Stimulated activated CD4-positive, alpha-beta T cell treated with anti-CD3 and anti-CD28 coated beads, Interleukin-12 subunit alpha, Interleukin-12 subunit beta, amount 100 ng/mL, for 4 hours (primary cell): ENCODE measurements at places on chromosomes 3 and 15.

- DNase-seq, result no peak
Measured at GRCh38 chr3:99958222-99958912, 140.7 kb downstream of the CMSS1 start.

DNA sequence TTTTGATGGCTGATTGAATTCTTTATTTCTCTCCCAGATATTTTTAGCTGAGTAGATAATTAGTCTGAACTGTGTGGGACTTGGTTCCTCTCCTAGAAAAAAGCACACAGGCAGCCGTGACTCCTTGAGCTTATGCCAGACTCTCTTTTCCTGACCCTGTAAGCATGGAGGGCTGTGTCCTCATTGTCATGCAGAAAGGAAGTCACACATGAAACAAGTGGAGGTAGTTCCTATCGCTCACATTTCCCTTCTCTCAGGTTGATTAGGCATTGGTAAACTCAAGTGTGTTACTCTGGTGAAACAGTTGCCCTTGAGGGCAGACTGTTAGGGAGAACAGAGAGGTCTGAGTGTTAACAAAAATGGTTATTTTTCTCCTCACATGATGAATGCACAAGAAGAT lies 6.3 kb upstream of the RTP4 start:
- DNase-seq, result no peak

DNA sequence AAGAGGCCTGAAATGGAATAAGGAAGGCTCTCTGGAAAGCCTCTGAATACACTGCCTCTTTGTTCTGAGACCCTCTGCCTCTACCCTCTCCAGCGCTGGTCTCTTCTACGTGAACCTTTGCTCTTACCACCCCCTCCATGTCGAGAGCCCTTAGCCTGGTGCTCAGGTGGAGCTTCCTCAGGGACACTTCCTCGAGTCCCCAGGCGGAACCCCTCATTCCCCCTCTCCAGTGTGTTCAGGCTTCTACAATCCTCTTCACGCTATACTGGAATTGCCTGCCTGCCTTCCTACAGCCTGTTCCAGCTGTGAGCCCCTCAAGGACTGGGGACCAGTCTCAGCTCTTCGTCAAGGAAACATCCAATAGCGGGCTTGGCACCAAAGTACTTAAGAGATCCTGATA lies 7.4 kb downstream of the STIMATE start:
- no peak for DNase-seq

- DNase-seq, result no peak
Measured at GRCh38 chr3:12437861-12438260, 46.4 kb upstream of the TSEN2 start.

DNA sequence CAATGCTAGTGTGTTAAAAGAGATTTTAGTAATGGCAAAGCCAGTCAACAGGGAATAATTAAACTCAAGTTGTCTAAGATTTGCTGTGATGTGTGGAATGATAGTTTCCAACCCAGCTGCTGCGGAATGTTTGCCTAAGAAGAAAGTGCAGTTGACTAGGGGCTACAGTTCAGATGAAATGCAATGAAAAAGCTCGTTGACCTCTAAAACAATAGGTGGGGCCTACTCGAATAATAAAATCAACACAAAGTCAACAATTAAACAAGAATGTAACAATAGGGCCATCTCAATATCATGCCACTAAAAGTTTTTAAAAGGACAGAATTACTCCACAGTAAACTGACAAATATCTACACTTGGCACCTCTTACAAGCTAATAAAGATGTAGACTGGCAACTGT lies 484.2 kb downstream of the MECOM start:
- DNase-seq, result no peak

- DNase-seq, result no peak
Measured at GRCh38 chr3:20572473-20572872, 386.5 kb upstream of the SGO1 start.

DNA sequence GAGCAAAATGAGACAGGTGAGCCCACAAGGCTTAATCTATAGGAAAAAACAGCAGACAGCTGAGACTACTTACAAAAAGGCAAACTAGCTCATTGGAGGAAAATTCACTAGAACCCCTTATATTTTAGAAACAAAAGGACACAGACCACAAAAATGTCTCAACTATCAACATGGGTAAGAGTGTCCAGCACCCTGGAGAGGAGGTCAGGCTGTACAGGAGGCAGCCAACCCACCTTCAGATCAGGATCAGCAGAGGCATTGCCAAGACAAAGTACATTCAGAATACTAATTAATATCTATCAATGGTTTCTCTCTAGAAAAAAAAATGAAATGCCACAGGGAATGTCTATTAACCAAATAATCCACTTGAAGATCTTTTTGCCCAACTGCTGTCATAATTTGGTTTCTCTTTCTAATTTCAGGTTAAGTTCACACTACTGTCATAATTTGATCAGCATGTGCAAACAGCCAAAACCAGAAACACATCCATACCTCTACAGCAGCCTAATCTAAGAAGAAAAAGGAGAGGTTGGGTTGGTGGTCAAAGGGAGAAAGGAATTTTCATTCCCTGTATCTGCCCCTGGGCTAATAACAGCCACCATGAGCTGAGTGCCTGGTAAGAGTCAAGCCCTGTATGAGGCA lies 26.0 kb upstream of the THBS1 start:
- no peak for DNase-seq

DNA sequence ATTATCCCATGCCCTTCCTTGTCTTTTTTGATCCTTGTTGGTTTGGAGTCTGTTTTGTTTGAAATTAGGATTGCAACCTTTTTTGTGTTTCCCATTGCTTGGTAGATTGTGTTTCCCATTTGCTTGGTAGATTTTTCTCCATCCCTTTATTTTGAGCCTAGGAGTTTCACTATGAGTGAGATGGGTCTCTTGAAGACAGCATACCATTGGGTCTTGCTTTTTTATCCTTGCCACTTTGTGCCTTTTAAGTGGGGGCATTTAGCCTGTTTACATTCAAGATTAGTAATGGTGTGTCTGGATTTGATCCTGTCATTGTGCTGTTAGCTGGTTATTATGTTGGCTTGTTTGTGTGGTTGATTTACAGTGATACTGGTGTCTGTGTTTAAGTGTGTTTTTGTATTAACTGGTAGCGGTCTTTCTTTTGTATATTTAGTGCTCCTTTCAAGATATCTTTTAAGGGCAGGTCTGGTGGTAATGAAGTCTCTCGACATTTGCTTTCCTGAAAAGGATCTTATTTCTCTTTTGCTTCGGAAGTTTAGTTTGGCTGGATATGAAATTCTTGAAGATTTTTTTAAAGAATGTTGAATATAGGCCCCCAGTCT lies 70.8 kb downstream of the AKAP13 start:
- DNase-seq, result no peak

- DNase-seq, result no peak
Measured at GRCh38 chr15:31477301-31477700, 150.7 kb downstream of the KLF13 start.

GRCh38 chr3:188088948-188089685 lies 64.8 kb upstream of the LPP start:
- DNase-seq, result no peak

- DNase-seq, result no peak
Measured at GRCh38 chr3:189981668-189982067, 139.0 kb downstream of the P3H2 start.

- no peak for DNase-seq
Measured at GRCh38 chr15:77986891-77987764, 90.4 kb downstream of the TBC1D2B start.

GRCh38 chr3:15578289-15578867 lies 23.0 kb downstream of the HACL1 start:
- DNase-seq, result no peak

DNA sequence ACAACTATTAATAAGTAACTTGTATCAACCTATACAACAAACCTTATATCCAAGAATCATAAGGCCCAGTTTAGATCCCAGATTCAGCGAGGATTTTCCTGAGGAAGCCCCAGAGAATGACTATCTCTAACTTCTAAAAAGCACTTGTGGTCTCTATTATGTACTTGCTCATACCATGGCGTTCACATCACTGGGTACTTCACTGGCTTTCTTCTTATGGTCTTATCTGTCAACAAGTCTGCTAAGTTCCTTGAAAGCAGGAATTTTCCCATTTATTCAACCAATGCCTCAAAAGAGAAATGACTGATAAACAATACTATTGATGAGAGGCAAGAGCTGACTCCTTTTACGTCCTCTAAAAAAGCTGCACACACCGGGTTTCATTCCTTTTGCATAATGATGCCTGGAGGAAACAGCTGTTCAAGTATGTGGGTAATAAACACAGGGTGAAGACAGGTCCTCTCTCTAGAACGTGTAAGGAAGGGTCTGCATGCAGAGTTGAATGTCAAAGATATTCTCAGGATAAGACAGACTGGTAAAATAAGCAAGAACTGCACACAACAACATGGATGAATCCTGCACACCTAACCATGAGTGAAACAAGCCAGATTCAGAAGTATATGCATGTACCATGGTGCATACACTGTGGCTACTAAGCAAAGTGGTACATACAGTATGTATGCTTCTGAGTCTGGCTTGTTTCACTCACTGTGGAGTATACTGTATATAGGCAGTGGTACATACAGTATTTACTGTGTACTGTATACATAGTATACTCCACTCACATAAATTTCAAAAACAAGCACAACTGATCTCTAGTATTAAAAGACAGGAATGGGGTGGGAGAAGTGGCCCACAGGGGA lies 408.7 kb downstream of the SHQ1 start:
- no peak for DNase-seq

DNA sequence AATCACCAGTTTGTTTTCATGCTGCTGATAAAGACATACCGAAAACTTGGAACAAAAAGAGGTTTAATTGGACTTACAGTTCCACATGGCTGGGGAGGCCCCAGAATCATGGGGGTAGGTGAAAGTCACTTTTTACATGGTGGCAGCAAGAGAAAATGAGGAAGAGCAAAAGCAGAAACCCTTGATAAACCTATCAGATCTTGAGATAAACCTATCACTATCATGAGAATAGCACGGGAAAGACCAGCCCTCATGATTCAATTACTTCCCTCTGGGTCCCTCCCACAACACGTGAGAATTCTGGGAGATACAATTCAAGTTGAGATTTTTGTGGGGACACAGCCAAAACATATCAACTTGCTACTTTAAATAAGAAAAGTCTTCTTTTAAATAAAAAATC lies 28.9 kb downstream of the CD200R1L start:
- DNase-seq, result no peak

GRCh38 chr3:125140011-125140817 lies 72.3 kb downstream of the SLC12A8 start:
- DNase-seq, result no peak

DNA sequence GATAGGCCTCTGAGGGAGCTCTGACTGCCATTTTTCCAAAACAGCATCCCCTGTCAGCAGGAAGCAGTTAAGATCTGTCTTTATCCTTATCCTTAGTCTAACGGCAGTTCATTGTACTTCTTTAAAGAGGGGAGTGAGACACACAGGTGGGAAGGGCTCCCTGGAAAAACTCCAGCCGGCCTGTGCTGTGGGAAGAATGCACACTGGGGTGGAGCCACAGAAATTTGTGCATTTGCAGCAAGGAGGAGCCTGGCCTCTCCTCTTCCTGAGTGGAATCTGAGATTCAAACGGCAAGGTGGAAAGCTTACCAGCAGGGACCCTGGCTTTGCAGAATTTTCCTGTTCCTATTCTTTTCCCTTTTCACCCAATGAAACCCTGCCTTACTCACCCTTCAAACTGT lies 1209.4 kb downstream of the ROBO2 start:
- DNase-seq, result no peak

DNA sequence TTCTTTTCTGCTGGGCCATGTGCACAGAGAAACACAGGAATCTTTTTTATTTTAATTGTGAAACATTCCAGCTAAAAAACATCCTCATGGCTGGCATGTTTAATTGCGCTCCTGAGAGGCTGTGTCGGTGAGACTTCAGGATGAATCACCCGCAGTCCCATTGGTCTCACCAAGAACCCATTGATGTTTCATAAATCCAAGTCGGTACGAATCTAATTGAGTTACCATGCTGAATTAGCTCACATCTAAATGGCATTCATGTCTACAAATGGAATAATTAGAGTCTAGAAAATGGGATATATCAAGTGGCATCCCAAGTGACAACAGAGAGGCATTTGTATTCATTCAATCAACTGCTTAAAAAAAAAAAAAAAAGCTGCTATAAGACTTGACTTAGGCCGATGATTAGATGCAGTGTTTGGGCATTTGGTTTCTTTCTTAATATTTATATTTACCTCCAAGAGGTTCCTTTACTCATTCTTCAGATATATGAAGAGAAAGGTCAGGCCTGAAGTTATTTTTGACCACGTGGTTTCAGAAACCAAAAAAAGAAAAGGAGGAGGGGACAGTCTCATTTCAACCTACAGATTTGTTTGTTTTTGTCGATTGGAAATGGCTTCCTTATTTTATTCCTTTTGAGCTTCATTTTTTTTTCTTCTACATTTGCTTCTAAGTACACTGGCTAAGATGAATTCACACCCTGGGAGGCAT lies 79.1 kb upstream of the FOXB1 start:
- DNase-seq, result no peak

DNA sequence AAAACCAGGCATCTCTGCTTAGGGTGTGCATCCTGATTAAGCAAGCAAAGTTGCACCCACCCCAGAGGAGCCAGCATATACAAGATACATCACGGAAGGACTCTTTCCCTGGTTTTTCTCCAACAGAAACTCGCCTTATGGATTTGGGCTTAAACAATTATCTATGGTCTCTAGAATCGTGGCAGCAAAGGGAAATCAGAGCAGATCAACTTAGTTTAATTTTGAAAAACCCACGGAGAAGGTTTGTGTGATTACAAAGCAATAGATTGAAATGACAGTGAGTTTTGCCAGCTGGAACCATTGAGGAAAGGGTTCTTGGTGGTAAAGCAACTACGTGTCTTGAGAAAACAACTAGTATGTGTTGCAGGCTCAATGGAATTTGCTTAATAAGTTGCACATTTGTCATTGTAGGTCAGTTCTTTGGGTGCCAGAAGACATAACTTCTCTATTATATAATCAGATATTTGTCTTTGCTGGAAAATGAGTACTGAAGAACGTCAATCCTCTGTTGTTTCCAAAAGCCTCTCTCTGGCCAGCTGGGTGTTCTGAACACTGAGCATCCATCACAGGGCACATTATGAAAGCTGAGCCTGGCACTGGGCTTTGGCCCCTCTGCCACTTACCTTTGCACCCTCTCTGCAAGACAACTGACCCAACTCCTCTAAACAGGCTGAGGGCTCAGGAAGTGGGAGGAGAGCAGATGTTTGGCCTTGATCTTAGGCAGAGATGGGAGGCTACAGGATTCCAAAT lies 75.7 kb upstream of the FBN1 start:
- no peak for DNase-seq
